ENCODE measurements at places on chromosomes 2 and 18. TPM values are rescaled to one million over a fixed set of nuclear protein-coding genes. Genes with fewer than 3 reads are reported as not detected.

RND3 gene
- total RNA-seq: 4.0 TPM

MOCOS gene
- 1.1 TPM for total RNA-seq

DNA sequence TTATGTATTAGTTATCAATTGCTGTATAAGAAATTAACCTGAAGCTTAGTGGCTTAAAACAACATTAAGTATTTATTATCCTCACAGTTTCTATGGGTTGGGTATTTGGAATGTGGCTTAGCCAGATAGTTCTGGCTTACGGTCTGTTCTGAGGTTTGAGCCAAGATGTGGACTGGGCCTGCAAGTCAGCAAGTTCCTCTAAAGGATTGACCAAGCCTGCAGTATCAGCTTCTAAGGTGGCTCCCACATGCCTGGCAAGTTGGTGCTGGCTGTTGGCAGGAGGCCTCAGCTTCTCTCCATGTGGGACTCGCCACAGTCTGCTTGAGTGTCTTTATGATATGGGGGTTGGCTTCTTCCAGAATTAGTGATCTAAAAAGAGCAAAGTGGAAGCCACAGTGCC, 45.0 kb upstream of the TCF4 start:
- H3K27ac ChIP-seq: no peak overlapping the region
- DNase-seq: no peak
- H3K36me3 ChIP-seq: no peaks in the 10 kb centered on the region
- no peak overlapping the region for H3K4me3 ChIP-seq
- no peaks in the 10 kb centered on the region for H3K4me1 ChIP-seq

ZC3H8 gene
- total RNA-seq: 14.2 TPM

SNORC gene
- 2.6 TPM for total RNA-seq

DNA sequence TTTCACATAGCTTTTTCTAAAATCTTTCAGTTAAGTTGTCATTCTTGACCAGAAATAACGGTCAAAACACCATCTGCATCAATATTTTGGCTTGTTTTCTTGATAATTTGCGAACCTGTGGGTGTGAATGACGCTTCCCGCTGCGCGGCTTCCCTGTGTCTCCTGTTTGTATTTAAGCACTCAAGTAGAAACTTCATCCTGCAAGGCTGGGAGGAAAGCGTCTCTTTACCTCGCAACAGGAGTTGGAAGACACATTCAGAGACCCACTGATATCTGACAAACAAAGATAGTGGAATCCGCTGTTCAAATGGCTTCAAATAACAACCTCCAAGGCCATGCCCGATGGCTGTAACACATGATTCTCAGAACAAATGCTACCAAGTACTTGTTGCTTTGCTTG, 704.9 kb downstream of the DCDC2C start:
- H3K36me3 ChIP-seq: no peaks in the 10 kb centered on the region
- no peak overlapping the region for H3K27ac ChIP-seq
- peaks cover 10% of the 10 kb centered on the region for H3K4me1 ChIP-seq

INPP4A gene
- total RNA-seq: 34.2 TPM

- no peak overlapping the region for H3K27ac ChIP-seq
- no peak overlapping the region for H3K4me3 ChIP-seq
- H3K36me3 ChIP-seq: no peaks in the 10 kb centered on the region
These were observed 5.2 kb downstream of the FHOD3 start for GRCh38 chr18:36302676-36303075.

SLC4A5 gene
- 2.0 TPM for total RNA-seq
